RPMI8226 (cell line): ENCODE measurements at places on chromosomes 12 and 14.

DNA sequence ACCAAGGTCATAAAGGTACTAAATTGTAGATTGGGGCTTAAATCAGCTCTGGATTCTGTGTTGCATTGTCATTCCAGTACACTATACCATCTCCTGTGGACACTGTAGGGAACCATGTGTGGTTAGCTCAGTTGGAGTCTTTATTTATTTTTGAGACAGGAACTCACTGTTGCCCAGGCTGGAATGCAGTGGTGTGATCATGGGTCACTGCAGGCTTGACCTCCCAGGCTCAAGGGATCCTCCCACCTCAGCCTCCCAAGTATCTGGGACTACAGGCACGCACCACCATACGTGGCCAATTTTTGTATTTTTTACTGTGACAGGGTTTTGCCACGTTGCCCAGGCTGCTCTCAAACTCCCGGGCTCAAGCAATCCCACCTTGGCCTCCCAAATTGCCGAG lies 6.7 kb downstream of the PAPOLA start:
- no peak for DNase-seq

DNA sequence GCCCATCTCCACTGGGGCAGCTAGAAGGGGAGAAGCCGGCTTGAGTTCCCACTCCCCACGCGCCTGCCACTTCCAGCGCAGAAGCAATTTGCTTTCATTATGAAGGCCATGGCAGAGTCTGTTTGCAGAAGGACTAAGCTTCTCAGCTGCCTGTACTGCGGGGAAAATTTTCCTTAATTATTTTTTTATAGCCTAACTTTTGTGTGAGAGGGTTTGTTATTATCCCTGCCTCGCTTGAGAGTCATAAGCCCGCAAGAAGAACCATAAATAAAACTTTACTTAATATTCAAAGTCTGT lies 56.0 kb upstream of the DLK1 start:
- DNase-seq, result no peak

- DNase-seq, result peak; percentile 49
Observed at GRCh38 chr12:108337235-108338223, 1.6 kb downstream of the CMKLR1 start.

GRCh38 chr14:97177016-97177415 lies 379.8 kb downstream of the VRK1 start:
- DNase-seq, result peak; percentile 29

DNA sequence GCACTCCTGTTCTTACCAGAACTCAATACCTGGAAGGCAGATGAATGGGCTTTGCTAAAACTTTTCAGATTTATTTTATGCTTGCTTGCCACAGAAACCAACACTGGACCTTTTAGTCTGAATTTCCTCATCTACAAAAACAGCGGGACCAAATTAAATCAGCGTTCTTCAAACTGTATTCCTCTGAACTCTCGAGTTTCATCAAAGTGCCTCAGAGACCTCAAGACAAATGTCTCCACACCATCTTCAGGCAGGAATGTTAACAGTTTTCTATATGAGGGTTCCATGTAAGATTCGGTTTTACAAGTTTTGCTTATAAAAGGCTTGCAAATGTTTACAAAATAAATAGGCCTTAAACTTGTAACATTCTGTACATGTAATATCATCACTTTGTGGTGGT lies 74.6 kb downstream of the MED13L start:
- DNase-seq, result no peak

DNA sequence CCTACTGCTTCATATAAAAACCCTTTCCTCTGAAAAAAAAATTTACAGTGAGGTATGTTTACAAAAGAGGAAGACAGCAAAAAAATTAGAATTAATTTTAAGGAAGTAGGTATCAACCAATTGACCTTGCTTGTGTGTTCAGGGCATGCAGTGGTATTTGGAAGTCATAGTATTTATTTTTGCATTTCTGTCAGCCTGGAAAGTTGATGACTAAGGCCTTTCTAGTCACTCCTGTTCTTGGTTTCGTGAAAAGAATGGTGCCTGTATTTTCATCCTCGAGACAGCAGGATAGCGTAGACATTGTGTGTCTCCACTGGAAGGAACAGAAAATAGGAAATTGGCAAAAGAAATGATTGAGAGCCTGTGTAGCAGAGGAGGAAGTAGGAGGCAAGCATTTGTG lies 24.5 kb downstream of the SLC16A7 start:
- DNase-seq, result peak; percentile 48

DNA sequence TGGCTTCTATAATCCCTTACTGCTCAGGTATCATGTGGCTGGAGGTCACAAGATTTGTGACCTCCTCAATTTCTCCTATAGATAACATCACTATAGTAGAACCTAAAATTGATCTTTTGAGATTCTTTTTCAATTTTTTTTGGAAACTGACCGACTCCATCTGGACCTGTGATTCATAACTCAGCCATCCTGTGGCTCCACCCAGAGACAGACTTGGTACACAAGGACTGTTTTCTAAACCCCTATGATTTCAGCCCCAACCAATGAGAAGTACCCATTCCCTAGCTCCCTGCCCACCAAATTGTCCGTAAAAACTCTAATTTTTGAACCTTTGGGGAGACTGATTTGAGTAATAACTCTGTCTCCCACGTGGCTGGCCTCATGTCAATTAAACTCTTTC lies 148.9 kb downstream of the SYT10 start:
- DNase-seq, result no peak

DNA sequence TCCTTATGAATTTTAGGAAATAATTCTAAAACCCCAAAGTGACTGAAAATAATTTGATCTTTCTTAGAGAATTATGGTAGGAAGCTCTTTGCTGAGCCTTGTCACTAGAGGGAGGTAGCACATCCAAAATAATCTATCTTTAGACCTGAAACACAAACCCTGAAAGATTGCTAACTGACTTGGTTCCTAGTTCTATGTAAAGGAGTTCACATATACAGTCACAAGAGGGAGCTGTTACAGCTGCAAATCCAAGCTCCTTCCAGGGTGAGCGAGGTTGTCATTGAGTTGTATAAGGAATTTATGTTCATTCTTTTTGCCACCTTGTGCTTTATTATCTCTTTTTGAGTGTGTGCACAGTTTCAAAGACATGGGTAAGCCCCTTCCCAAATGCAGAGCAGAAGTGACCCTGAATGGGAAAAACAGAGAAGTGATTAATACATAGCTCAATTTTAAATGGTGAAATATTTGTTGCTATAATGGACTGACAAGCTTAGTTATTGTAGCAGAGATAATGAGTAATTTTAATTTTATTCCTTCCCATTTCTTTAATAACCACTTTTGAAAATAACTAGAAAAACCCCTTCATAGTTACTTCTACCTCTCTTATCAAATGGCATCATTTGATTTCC lies 387.9 kb downstream of the DAD1 start:
- DNase-seq, result peak; percentile 33

DNA sequence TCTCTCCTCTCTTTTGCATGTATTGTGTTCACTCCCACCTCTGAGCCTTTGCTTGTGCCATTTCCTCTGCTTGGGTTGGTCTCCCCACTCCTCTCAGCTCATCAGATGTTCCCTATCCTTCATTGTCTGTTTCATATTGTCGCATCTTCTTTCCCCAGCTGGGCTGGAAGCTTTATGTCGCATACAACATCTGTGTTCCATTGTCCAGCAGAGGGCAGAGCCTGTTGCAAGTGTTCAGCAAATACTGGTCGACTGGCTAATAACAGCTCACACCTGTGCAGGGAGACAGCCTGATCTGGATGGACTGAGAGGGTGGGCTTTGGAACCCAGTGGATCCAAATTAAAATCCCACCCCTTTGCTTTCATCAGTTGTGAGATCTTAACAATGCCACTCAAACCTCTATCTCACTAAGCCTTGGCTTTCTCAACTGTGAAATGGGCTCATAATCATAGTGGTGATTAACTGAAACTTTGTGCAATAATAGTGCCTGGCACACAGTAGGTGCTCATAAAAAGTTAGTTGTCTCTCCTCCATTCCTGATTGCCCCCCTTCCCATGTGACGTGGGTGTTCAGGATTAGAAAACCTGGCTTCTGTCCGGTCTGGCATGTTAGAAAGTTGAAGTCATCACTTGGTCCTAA lies 75.8 kb downstream of the RIN3 start:
- DNase-seq, result peak; percentile 52

- DNase-seq, result no peak
Observed at GRCh38 chr12:120763250-120763649, 37.6 kb downstream of the ACADS start.

DNA sequence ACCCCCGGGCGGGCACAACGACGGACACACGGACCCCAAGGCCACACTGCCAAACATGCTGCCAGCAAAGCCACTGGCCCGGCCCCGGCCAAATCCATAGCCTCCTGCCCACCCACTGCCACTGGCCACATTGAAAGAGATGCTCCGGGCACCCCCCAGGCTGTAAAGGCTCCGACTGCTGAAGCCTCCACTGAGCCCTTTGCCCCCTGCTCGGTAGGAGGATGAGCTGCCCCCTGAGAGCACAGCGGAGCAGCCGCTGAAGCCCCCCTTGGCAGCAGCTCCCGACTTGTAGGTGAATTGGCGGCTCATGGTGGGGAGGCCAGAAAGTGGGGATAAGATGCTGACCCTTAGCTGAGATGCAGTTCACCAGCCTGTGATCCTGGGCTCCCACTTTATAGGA lies at the start of gene KRT73:
TSS of gene KRT73 (minus strand) at position 344 of the 400 bp plus-strand sequence. CDS start at position 309, 35 bp downstream.
- DNase-seq, result no peak

- DNase-seq, result no peak
Observed at GRCh38 chr12:124386059-124386458, 91.2 kb downstream of the RFLNA start.

- DNase-seq, result no peak
Observed at GRCh38 chr12:65293735-65294134, 15.3 kb downstream of the MSRB3 start.

DNA sequence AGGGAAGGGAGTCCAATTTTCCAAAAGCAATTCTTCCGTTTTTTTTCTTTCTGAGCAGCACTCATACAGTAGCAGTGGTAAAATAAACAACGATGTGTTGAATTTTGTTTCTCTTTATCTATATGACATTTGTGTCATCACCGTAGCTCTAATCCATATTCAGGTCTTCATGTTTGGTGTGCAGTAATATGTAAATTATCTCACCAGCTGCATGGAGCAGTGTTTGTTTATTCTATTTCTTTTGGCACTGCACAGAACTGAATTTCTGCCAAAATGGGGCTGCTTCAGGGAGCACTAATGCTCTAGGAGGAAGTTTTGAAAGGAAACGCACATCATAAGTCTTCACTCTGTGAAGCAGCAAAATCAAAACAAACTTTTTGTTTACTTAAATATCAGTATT lies 130.0 kb upstream of the NPAS3 start:
- DNase-seq, result no peak

DNA sequence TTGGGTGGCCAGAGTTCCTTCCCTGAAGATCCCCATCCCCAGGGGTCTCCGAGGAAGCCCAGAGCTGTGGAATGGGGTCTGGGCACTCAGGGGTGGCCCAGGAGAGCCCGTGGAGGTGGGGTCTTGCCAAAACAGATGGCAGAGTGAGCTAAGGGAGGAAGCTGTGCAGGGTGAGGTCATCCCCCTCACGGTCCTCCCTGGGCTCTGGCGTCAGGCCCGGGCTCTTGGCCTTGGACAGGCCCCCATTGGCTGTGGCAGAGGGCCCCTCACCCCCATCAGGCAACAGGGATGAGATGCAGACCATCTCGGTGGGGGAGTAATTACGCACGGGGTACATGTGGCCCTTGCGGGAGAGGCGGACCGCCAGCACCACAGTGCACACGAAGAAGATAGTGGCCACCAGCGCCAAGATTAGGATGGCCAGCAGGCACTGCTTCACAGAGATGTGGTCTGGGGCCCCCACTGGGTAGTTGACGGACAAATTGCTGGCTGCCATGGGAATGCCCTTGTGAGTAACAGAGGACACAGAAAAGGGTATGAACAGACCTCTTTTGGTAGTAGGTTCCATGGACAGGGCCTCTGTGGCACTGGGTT lies 10.7 kb downstream of the SELPLG start:
- DNase-seq, result no peak

DNA sequence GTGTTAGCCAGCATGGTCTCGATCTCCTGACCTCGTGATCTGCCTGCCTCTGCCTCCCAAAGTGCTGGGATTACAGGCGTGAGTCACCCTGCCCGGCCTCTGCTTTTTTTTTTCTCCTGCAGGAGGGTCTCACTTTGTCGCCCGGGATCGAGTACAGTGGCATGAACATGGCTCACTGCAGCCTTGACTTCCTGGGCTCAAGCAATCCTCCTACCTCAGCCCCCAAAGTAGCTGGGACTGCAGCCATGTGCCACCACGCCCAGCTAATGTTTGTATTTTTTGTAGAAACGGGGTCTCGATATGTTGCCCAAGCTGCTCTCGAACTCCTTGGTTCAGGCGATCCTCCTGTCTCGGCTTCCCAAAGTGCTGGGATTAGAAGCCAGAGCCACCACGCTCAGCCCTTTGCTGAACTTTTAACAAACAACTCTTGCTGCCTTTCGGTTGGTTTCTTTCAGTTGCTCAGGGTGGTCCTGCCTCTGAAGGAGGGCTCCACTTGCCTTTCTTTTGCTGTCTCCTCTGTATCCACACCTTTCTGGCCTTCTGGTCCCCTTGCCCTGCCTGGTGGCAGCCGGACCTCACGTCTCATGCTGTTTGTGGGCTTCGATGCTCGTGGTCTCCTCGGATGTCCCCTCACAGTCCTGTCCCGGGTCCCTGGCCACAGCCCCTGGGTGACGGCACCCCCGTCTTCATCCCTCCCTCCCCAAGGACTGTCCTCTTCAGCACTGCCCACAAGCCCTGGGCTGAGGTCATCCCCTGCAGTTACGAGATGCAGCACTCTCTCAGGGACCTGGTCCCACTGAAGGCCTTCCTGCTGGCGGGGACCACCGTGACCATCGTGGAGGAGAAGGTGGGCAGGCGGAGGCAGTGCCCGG lies 3.8 kb upstream of the B3GNT4 start:
- no peak for DNase-seq

GRCh38 chr14:30496852-30497251 lies 62.1 kb upstream of the G2E3 start:
- no peak for DNase-seq

- no peak for DNase-seq
Observed at GRCh38 chr12:86234316-86234855, 21.8 kb downstream of the MGAT4C start.

DNA sequence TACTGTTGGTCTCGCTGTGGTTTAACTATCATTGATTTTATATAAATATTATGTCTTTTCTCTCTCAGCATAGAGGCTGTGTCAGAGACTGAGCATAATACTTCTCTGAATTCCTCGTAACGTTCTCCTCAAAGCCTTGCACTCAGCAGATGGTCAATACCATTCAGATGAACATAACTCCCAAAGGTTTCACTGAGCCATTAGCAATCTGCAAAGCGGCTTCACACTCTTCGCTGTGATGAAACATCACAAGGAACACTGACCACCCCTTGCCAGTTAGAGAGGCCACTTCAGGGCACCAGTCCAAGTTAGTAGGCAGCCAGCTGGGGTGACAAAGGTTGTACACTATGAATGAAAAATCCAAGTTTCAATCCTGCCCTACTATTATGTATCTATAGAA lies 30.1 kb upstream of the STON2 start:
- DNase-seq, result no peak

- DNase-seq, result no peak
Observed at GRCh38 chr12:110966081-110966760, 45.8 kb upstream of the MYL2 start.
